Stimulated activated CD4-positive, alpha-beta T cell treated with anti-CD3 and anti-CD28 coated beads, Interleukin-2, amount 100 ng/mL, for 4 hours (primary cell): ENCODE measurements at places on chromosomes 3 and 15.

DNA sequence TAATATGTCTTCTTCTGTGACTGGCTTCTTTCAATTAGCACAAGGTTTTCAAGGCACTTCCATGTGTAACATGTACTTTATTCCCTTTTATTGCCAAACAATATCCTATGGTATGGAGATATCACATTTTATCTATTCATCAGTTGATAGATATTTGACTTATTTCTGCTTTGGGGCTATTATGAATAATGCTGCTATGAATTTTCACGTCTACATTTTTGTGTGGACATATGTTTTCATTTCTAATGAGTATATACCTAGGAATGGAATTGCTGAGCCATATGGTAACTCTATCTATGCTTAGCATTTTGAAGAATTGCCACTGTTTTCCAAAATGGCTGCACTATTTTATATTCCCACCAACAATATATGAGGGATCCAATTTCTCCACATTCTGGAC, 3.6 kb upstream of the AGTR1 start:
- no peak for DNase-seq

DNA sequence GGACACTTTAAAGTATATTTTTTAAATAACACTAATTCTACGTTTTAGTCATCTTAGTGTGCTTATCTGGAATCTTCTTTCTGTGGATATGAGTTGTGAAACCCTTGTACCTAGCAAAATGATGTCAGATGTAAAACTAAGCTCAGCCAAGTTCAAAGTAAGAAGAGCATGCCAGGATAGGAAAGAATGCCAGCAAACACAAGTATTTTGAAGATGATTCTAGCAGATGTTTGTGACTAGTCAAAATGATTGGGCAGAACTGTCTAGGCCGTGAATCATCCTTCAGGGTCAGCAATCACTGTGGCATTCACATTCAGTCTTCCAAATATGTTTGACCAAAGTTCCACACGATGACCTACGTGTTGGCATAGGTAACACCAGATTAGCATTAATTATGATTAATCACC, 5.4 kb upstream of the PLOD2 start:
- DNase-seq, result no peak

DNA sequence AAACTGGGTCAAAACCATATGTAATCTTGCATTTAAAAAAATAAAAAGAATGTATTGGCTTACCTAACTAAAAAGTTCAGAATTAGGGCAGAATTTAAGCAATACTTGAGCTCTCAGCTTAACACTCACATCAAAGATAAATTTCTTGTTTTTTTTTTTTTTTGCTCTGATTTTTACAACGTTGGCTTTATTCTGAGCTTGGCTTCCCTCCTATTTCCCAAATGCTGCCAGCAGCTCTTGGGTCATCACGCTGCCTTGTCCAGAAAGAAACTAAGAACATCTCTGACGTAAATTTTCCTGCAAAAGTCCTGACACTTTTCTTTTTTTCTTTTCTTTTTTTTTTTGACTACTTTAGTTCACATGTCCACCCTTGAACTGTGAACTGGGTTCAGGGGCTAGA, 150.6 kb upstream of the TGFBR2 start:
- no peak for DNase-seq

DNA sequence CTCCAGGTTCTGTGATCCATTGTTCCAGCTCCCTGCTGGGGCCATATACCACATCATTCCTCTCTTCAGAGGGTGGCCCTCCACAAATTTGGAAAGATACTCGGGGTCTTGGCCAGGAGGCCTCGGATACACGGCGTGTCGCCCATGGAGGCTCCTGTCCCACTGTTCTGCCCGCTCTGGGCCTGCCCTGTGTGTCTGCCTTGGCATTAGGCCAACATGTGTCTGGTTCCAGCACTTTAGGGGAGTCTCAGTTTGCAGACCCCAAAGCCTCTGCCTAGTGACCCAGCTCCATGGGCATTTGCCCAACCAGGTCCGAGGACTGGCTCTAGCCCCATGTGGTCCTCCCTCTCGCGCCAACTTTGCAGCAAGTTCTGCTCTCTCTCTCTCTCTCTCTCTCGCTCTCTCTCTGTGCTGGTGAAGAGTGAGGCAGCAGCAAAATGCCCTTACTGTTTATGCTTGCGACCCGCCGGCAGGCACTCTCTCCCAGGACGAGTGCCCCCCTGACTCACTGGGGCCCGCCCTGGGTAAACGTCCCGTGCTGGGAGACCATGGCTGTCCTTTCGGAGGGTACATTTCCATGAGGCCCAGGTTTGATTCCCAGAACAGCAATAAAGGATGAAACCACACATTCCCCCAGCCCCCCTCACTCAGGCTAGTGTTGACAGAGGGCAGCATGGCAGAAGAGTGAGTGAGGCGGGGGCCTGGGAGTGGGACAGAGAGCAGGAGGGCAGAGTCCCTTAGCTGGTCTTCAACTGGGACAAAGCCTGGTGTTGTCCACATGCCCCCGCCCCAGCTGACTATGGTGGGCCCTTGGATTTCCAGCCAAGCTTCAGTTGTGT, 77.9 kb downstream of the ISG20 start:
- DNase-seq, result no peak

GRCh38 chr3:182914341-182914740, 66.0 kb downstream of the DCUN1D1 start:
- no peak for DNase-seq

DNA sequence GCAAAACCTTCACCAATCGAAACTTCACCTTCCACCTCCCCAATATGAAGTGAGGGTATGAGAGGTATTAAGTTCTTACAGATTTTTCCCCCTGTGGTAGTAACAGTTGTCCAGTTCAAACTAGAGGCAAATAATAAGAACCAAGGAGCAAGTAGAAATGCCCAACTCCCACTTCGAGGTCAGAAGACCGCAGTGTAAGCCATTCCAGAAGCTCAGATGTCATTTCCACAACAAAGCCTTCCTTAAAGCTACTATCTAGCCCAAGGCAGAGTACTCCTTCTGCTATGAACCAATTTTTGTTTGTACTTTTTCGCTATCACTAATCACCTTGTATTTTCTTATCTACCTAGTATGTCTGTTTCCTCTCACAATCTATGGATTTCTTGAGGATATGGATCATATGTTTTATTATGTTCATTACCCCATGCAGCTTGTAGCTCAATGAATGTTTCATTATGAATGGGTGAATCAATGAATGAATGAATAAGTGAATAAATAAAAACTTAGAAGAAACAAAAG, 235.7 kb upstream of the KCNMB2 start:
- DNase-seq, result no peak

GRCh38 chr15:88538972-88539371, 7.5 kb downstream of the DET1 start:
- DNase-seq, result no peak

DNA sequence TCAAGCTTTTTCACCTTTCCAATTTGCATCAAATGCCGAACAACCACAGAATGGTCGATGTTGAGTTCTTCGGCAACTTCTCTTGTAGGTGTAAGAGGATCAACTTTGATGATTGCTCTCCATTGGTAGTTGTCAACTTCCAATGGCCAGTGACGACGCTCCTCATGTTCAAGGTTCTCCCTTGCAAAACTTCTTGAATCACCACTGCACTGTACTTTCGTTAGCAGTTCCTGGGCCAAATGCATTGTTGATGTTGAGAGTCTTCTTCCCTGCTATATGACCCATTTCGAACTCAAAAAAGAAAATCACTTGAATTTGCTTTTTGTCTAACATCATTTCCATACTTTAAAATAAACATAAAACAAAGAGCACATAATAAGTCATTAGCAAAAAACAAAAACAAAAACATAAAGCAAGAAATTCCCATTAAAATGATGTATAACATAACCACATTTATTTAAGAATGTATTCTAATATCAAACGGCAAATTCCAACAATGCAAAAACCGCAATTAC, 71.2 kb upstream of the AP4E1 start:
- no peak for DNase-seq

- no peak for DNase-seq
Measured at GRCh38 chr3:186513386-186513785, 30.8 kb downstream of the CRYGS start.

DNA sequence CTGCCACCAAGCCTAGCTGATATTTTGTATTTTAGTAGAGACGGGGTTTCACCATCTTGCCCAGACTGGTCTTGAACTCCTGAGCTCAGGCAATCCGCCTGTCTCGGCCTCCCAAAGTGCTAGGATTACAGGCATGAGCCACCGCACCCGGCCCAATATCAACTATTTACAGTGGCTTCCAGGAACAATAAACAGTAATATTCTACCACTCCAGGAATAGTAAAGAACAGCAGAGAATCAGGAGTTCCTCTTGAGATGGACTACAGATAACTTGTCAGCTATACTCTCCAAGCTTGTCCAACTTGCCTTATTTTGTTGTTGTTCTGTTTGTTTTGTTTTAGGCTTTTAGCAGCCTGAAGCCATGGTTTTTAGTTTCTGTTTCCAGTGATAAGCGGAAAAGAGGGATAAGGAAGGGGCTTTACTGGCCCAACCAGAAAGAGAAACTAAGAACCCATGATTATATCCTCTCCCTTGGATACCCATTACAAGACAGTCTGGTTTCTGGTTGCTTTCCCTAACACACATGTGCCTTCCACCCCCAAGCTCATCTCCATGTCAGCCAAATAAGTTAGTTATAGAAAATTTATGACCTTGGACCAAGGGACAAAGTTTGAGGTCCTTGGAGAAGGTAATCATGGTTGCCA, 36.7 kb downstream of the ARHGEF3 start:
- DNase-seq, result no peak

- no peak for DNase-seq
Measured at GRCh38 chr15:78208887-78209645, 25.3 kb downstream of the ACSBG1 start.

DNA sequence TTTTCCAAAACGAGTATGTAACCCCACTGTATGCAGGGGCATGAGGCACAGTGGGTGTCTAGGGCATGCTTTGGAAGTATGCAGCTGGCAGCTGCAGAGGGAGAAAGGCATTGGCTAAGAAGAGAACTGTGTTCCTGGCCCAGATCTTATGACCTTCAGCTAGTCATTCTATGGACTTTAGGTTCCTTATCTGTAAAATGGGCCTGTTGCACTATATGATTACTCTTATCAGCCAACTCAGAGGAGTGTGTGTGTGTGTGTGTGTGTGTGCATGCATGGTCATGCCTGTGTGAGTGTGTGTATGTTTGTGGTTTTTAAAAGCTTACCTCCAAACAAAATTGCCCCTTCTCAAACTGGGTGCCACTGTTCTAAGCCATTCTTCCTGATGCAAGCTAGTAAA, 27.4 kb upstream of the CHST2 start:
- DNase-seq, result no peak

GRCh38 chr3:134840459-134840858, 45.4 kb downstream of the EPHB1 start:
- DNase-seq, result no peak

DNA sequence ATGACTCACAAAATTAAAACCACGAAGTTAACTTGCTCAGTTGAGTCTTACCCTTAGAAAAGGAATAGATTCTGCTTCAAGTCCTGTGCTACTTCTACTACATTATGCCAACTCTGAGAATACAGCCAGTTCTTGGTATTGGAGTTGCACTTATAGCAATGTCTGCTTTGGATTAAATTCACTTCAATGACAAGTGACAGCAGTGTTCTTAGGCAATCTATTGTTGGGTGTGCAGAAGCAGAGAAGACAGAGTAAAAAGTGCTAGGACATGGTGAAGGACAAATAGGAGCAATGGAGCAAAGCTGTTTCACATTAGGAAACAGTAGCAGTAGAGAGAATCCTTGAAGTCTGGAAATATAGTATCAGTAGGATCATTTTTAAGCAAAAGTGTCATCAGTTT, 713.1 kb downstream of the SI start:
- no peak for DNase-seq

GRCh38 chr3:143035466-143036211, 34.3 kb downstream of the U2SURP start:
- DNase-seq, result no peak

DNA sequence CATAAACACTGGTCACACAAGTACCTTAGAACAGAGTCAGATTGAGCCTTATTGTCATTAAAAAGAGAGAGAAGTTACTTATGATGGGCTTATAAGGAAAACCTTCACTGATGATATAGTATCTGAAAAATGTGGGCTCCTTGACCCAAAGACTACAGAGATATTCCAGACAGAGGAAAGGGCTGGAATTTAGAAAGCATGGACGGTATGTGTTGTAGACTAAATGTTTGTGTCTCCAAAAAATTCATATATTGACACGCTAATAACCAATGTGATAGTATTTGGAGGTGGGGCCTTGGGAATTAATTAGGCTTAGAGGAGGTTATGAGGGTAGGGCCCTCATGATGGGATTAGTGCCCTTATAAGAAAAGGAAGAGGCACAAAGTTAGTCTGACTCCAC, 61.0 kb upstream of the DAZL start:
- DNase-seq, result no peak

- peak; percentile 42 for DNase-seq
Measured at GRCh38 chr15:77083381-77084160, 12.7 kb upstream of the TSPAN3 start.

DNA sequence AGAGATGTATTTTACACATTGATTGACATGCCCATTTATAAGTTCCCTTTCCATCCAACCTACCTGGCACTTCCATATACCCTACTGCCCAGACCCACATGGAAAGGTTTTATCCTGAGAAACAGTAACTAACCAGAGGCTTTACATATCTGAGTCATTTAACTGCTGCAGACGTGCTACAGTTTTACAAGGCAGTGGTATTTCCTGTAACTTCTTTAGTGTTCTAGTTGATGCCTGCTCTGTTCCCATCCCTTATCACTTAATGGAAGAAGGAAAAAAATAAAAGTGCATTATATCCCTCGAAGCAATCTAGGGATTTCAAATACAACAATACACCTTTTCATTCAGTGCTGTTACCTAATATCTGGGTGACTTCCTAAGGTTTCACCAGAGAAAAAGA, 107.1 kb downstream of the TMCO5A start:
- no peak for DNase-seq

DNA sequence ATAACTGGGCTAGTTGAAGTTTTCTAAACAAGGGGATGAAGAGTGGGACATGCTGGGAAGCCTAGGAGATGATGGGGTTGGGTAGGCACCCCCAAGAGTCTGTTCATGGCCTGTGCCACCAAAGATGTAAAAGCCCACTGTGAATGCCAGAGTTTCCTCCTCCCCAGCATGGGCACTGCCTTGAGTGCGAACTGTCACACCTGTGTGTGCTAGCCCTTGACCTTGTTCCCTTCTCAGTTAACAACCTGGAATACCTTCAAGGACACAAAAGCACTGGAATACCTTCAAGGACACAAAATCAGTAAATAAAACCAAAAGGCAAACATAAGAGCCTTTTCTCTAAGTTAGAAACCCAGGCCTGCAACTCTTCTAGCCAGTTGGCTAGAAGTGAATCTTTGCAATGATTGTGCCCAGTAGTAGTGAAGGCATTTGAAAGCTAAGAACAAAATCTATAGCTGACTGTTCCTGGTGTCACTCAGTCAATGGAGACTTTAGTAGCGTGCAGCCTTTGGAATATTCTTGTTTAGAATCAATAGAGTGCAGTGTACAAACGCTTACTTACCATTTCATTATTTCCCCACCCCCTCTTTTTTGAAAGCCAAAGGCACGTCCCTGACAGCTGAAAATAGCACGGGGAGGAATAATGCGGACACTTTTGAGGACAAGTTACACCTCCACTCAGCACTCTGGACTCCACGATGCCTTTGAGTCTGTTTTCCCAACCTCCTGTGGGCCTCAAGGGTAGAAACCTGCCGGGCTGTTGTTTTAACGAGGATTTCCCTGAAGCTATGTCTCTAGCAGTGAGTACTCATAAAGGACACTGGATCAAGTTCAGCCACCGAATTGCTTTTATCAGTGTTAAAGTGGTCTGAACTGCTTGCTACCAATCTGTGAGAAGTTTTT, 24.2 kb downstream of the PSMD6 start:
- DNase-seq, result no peak
